ENCODE measurements at places on chromosomes 7 and 10. TPM values are rescaled to one million over a fixed set of nuclear protein-coding genes. Genes with fewer than 3 reads are reported as not detected.
A peak's percentile ranks its signal among the peaks of the same experiment; 100 is the strongest.

The SNCG gene
- total RNA-seq = 8.2 TPM

The PTF1A gene
- total RNA-seq = not detected

The TUBAL3 gene
- 73.1 TPM for total RNA-seq

The PVRIG gene
- 4.8 TPM for total RNA-seq

The GIMAP2 gene
- total RNA-seq = 9.9 TPM

GRCh38 chr7:48101352-48101751, 12.3 kb downstream of the UPP1 start:
- DNase-seq = no peak

GRCh38 chr10:6365384-6365783, 162.7 kb downstream of the PFKFB3 start:
- DNase-seq = no peak

DNA sequence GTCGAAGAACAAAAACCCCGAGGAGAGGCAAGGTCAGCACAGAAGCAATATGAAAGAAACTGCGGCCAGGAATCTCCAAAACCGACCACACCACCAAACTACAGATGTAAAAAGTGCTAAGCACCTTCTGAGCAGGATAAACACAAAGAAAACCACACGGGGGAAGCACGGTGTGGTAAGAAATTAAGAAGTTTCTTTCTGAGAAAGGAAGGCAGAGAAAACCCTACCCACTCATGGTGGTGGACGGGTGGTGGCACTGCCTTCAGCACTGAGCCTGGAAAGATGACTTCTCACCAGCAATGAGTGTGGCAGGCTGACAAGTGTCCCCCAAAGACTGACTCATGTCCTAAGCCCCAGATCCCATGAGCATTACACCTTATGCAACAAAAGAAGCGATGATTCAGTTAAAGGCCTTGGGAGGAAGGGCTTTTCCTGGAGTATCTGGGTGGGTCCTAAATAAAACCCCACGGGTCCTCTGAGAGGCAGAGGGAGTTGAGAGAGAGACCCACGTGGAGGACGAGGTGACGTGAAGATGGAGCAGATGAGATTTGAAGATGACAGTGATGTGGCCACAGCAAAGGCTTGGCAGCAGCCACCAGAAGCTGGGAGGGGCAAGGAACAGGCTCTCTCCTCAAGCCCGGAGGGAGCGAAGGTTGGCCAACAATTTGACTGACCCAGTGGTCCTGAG, 124.9 kb downstream of the DLG5 start:
- DNase-seq = no peak

- peak; percentile 90 for DNase-seq
Observed at GRCh38 chr7:44761207-44762161, 12.8 kb downstream of the ZMIZ2 start.

DNA sequence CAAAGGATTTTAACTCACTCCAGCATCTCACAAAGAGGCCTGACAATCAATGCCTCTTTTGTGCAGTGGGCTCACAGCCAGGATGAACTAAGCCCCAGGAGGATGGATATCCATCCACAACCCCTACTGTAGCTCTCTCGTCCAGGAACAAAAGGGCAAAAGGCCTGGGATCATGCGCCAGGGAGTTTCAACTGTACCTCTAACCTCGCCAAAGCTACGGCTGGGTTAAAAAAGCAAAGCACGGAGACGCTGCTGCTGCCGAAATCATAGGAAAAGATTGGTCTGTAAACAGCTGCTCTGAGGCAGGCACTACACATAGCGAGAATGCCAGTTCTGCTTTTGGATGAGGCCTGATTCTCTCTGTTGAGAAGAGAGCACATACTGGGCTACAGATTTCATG, 32.1 kb downstream of the VSTM4 start:
- no peak for DNase-seq

GRCh38 chr10:8767591-8767990, 713.1 kb downstream of the GATA3 start:
- no peak for DNase-seq

DNA sequence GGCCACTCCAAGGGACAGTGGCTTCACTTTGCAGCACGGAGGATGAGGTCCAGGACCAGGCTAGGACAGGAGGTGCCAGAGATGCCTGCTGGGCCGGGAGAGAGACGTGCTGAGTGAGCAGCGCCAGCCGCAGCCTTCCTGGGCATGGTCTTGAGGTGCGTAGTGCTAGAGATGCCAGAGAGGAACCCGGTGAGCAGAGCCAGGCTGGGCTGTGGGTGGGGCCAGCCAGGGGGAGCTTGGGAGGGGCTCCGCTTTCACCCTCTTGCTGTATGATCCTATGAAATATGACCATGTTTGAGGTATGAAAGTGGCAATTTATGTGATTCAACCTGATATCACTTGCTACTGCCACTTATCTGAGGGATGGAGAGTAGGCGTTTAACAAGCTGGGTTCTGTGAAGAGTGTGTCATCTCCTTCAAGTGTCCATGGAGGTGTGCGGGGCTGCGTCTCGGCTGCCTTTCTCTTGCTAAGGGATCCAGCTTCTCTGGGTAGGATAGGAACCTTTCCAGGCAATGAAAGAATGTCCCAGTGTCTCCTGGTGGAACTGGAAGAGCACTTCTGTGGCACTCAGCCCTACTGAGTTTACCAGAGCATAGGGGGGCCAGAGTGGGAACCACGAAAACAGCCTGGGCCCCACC, 518.4 kb upstream of the FOXK1 start:
- DNase-seq = no peak

DNA sequence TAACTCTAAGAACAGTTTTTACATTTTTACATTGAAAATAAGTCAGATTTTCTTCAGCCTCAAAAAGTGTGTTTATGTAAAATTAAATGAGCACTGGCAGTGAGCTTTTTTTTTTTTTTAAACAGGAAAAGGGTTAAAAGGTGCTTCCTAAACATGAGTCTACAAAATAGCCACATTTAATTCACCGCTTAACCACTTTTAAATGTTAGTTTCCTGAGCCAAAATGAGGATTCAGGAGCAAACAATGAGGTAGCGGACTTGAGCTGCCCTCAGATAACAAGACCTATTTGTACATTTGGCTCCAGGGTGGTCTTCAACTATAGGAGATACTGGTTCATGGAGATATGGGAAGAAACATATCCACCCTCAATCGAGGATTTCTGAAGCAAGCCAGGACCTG, 22.8 kb downstream of the AKR1C3 start:
- DNase-seq = no peak

DNA sequence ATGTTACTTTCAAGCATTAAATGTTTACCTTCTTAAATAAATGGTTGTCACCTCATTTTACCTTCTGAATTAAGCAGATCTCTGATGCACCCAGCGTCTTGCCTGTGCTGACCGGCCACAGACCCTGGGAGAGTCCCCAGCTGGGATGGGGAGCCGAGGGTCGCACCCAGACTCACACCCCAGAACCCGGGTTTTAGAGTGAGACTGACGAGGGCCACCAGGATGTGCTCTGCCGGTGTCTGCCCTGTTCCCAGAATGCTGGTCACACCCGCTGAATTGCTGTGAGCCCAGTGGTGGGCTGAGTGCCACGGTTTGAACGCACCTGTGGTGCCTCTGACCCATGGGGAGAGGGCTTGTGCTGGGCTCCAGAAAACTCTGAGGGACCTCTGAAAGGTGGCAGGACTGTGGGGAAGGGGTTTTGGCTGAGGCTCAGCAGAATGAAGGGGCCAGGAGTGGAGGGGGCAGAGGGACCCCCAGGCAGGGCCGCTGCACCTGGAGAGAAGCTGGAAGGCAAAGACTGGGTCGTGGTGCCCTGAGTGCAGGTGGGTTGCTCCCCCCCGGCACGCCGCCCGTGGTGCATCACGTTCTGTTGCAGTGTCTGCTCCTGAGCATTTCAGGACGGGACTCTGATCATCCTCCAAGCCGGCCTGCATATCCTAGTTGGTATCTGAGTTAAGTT, 39.2 kb downstream of the INPP5A start:
- DNase-seq = no peak
